ENCODE measurements at places on chromosomes 4 and X.

GRCh38 chr4:105120626-105121025 lies 26.1 kb upstream of the TET2 start:
- no peak for DNase-seq

- DNase-seq: no peak
Measured at GRCh38 chr4:165351359-165352130, 24.1 kb downstream of the MSMO1 start.

DNA sequence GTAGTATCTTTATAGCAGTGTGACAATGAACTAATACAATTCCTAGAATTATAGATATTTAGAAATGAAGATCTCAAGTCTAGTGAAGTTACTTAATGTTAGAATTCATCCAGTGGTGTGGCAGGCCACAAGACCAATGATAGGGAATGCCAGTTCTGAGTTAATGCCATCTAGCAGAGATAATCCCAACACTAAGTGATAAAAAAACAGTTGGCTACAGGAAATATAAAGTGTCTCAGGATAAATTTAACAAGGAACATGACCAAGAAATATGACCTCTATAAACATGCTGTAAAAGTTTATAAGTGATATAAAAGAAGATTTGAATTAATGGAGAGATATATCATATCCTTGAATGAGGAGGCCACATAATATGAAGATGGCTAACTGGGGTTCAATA lies 1790.5 kb upstream of the ADGRL3 start:
- DNase-seq: no peak

DNA sequence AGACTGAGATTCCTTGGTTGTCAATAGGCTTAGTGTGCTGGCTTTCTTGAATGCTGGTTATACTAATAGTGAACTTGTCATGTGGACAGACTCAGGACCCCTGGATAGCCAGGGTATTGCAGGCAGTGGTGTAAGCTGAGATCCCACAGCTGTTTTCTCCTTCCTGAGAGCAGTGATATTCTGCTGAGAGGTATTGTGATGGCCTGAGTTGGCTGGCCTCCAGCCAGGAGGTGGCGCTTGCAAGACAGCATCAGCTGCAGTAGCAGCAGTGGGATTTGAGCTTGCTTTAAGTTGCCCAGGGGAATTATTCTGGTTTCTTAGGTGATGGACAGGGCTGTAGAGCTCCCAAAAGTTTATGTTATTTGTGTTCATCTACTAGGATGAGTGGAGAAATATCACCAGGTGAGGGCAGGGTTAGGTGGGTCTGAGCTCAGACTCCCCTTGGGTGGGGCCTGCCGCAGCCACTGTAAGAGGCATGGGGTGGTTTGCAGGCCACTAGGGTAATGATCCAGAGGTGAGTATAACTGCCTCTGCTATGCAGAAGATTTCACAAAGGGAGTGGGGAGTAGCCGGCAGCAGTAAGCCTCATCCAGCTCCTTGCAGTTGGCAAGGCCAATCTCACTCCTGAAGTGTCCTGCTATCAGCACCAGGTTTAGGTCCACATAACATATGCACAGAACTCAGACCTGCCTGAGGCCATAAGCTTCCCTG lies 66.2 kb downstream of the IL15 start:
- no peak for DNase-seq

- no peak for DNase-seq
Measured at GRCh38 chrX:133661962-133662839, 246.9 kb upstream of the GPC4 start.

- no peak for DNase-seq
Measured at GRCh38 chr4:53023677-53024299, 161.7 kb downstream of the RASL11B start.

Data from EH (cell line).